ENCODE measurements at places on chromosomes 1 and 21. TPM values are rescaled to one million over a fixed set of nuclear protein-coding genes. Genes with fewer than 3 reads are reported as not detected.

The RIIAD1 gene
- total RNA-seq = not detected

The SRRM1 gene
- 157 TPM for total RNA-seq

GRCh38 chr1:200676829-200677228 is 7.1 kb upstream of the DDX59 start:
- DNase-seq = no peak

GRCh38 chr1:87902830-87903229 is 574.1 kb downstream of the LMO4 start:
- peak; percentile 2 for DNase-seq

The ARTN gene
- total RNA-seq = 0.18 TPM

DNA sequence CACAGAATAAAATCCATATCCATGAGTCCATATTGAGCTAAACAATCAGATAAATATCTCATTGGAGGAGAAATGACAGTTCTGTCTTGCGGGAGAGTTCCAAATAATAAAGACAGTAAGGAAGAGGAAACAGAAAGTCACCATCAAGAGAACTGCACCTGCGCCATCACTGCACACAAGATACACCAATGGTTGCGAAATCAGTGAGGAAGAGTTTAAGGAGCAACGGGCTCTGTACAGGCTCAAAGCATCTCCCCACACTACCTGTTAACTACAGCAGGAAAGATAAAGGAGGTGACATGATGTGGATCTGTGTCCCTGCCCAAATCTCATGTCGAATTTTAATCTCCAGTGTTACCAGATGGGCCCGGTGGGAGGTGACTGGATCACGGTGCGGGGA is 7.8 kb downstream of the C2CD2 start:
- no peak for DNase-seq

DNA sequence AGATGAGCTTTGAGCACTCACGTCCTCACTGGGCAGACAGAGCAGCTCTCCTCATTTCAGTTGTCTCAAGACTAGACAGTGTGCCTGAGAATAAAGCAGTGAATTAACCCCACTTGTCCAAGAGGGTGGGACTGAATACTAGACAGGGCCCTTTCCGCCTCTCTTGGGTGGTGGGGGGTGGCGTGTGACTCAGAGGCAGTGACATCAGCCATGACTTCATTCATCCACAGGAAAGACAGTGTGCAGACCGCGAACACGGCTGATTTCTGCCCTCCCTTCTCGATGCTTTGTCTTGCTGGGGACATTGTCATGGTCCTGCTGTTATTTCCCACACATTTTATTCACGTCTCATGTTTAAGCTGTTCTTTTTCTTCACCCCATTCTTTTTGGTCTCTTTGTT is 64.9 kb downstream of the FGGY start:
- DNase-seq = no peak

DNA sequence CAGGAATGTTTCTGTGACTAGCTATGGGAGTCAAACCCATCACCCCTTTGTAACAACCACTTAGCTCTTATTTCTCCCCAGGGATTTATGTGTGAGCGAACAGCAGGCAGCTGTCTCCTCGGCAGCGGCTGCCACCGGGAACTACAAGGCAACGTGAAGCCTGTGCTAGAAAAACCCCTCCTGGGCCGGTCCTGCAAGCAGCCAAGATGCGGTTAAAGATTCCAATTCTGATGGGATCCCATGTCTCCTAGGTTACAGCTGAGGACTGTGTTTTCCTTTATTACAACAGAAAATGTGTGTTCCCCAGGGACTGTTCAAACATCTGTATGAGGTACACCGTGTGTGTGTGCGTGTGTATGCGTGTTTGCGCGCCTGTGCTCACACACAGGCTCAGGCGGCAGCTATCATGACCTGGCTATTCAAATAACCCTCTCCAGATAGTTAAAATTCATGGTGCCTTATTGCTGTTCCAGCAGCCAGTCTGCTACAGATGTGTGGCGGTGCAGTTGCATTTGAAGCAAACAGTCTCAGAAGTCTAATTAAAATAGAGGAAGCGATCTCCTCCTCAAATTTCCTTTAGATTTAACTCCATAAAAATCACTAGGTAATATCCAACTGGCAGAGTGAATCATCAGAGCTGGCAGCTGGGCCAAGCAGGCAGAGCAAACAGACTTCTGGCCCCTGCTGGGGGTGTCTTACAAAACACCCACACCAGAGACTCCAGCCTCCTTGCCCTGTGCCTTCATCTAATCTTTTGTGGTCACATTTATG is 68.0 kb downstream of the LMX1A start:
- DNase-seq = no peak

GRCh38 chr1:163558162-163558561 is 236.4 kb downstream of the NUF2 start:
- no peak for DNase-seq

DNA sequence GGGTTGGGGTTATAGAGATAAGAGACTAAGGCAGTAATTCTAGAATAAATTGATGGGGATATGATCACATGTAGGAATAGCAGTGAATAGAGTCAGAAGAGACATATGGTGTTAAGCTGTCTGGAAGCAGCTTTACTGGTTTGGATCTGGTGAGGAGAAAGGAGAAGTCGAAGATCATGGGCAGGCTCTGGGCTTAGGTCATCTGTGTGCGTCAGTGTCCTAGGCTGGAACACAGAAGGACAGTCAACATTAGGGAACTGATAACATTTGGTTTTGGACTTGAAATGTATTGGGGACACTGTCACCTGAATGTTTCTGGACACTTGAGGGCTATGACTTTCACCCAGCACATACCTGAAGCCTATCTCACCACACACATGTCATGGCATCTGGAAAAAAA is 13.9 kb upstream of the GRIK1 start:
- DNase-seq = no peak

DNA sequence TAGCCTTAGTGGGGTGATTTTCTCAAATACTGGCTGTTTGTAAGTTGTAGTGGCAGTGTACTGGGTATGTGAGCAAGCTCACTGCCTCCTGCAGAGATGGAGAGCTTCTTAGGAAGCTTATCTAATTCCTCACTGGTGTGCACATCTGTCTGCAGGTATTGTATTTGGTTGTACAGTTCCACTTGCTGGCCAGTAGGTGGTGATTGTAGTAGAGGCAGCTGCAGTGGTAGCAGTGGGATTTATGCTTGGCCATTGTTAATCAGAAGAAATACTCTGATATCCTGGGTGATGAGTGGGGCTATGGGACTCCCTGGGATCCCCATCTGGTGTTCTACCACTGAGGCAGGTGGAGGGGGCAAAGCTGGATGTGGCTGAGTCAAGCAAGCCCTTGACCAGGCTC is 276.1 kb upstream of the SPAG17 start:
- DNase-seq = no peak

The PPM1J gene
- total RNA-seq = 1.7 TPM

- DNase-seq = no peak
These were observed 2.2 kb downstream of the SFPQ start for GRCh38 chr1:35190784-35191183.

- peak; percentile 54 for DNase-seq
These were observed 52.2 kb downstream of the SMYD2 start for GRCh38 chr1:214332946-214333798.

GRCh38 chr21:42956824-42957630 is 17.3 kb upstream of the PKNOX1 start:
- no peak for DNase-seq

DNA sequence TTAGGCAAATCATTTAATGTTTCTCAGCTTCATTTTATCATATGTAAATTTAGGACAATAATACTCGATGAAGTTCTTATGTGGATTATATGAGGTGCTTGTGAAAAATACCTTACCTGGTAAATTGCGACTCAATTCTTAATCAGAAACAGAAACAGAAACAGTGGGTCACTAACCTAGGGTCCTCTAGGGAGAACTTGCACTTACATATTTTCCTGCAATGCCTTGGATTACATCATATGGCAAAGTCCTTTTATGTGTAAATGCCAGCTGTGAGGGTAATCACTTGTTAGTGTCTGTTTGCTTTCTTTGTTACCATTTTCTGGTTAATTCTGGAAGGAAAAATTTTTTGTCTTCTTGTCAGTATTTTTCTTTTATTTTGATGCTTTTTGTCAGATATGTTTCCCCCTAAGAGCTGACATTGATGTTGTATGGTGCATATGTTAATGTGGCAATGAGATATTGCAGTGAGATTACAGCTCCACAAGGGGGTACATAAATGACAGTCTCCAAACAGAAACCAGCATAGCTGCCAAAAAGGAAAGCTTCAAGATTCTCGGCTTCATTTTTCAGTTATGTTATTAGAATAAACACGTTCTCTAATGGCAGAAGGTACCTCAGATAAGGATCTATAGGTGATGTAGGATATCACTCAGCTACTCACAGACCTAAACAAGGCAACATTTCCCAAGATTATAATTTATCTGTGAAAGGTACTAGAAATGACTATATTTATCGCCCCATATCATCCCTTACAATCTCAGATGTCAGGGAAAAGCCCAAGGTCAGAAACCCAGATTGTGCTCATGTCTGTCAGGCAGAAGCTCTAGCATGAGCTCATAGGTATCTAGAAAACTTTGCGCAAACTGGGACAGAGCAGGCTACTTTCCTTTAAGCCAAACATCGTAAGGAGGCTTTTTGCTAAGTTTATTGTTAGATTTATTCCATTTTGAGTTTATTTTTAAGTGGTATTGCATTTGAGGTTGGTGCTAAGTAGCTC is 119.9 kb downstream of the FASLG start:
- DNase-seq = no peak

DNA sequence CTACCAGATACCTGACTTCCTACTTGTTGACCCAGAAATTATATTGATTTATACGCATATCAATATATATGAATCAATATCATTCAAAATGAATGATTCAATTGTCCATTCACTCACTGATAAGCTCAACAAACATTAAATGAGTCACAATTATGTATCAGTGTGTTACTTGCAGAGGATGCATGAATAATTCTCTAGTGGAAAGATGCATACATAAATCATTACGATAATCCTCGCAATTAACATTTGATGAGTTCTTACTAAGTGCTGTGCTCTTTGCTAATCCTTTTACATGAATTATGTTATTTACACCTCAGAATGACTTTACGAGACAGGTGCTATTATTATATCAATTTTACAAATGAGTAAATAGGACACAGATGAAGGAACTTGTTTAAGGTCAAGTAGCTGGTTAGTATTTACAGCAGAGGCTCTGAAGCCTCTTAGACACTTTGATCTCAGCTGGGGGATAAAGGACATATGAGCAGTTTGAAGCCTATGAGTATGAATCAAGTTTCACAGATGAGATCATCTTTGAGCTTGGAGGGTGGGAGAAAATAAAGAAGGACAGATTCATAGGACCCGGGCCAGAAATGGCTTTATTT is 112.8 kb upstream of the ADAMTS5 start:
- DNase-seq = no peak

- DNase-seq = no peak
These were observed 106.7 kb downstream of the SCMH1 start for GRCh38 chr1:41135196-41135947.

DNA sequence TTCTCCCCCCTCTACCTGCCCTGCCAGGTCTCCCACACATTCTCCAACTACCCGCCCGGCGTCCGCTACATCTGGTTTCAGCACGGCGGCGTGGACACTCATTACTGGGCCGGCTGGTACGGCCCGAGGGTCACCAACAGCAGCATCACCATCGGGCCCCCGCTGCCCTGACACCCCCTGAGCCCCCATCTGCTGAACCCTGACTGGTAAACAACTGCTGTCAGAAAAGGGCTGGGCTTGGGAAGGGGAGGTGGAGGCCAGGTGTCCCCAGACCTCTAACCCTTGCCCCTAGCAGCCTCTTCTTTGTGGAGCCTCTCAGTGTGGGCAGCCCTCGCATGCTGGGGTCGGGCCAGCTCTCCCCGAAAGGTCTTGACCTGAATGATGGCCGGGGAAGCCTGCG is 2.9 kb upstream of the FBXO6 start:
- no peak for DNase-seq

The AVPR1B gene
- total RNA-seq = not detected

GRCh38 chr1:37559080-37559479 is 2.3 kb downstream of the DNALI1 start:
- DNase-seq = no peak

The THEM5 gene
- not detected for total RNA-seq

The PLEKHA6 gene
- 11.5 TPM for total RNA-seq

The SEMA4A gene
- total RNA-seq = 1.5 TPM

- DNase-seq = no peak
These were observed 58.1 kb upstream of the ITPKB start for GRCh38 chr1:226797151-226797550.

The PADI1 gene
- not detected for total RNA-seq
